HCT116 (cell line): ENCODE measurements at places on chromosomes 13 and 19. TPM values are rescaled to one million over a fixed set of nuclear protein-coding genes. Genes with fewer than 3 reads are reported as not detected.

Gene MEF2B
- total RNA-seq: 7.9 TPM

DNA sequence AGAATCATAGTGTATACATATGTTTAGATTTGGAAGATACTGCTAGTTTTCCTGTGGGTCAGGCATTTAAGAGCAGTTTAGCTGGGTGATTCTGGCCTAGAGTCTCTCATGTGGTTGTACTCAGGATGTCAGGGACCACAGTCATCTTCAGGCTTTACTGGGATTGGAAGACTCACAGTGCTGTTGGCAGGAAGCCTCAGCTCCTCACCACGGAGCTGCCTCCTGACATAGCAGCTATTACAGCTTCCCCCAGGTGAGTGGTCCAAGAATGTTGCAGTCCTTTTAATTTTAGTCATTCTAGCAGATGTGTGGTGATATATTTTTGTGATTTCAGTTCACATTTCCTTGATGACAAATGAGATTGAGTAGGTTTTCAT, 16.9 kb upstream of the GPR18 start:
- DNase-seq: no peak

DNA sequence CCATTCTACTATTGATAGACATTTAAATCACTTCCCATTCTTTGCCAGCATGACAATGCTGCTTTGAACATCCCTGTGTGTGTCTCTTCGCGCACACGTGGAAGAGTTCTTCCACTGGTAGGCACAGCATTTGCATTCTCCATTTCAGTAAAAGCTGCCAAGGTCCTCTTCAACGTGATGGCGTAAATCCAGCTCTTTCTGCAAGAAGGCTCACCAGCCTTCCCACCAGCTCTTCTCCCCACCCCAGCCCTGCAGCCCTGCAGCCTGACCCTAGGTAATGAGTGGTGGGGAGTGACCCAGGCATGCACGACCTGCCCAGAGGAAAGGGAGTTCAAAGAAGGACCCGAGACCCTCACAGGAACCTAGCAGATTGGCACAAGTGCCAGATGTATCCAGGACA, 31.7 kb upstream of the FFAR2 start:
- no peak for DNase-seq

DNA sequence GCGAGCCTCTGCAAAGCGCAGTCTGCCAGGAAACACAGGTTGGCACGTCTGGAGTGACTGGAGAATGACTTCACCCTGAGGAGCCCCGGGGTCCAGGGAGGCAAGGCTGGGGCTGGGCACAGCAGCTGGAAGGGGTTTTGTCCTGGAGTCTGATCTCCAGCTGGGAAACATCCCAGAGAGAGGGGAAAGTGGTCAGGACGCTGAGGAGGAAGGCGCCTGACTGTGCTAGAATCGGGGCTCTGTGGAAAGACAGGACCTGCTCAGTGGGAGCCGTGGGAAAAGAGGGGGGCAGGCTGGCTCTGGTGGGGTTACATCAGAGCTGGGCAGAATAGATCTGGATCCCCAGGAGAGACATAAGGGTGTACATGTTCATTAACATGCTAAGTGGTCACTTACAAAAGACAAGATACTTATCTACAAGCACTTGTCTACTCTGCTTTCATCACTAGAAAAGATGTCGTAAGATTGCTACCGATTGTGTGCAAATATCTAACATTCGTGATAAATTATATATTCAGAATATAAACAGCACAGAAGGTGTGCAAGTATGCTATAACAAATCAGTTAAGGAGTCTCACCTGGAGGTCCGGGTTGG, 106.6 kb downstream of the COL4A1 start:
- no peak for DNase-seq

DNA sequence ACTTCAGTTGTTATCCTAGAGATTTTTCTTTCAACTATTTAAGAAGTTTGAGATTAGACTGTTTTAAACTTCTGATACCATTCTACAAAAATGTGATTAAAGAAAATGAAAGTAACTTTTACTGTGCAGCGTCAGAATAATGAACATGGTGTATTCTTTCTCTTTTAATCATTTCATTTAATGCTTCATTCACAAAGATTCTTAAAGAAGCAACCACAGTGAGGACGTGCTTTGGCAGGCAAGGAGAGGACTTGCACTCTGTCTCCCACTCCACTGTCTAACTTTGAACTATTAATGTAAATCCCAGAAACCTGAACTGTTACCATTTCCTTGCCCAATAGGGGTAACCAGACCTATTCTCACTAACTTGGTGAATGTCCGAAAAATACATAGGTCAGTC, 137.0 kb downstream of the KCNRG start:
- no peak for DNase-seq

- no peak for DNase-seq
Measured at GRCh38 chr19:12064590-12065538, at the start of gene ZNF844. Gene ZNF844 (plus strand): TSS chr19:12064731. CDS start chr19:12064874, 143 bp downstream.
